Stimulated activated CD4-positive, alpha-beta T cell treated with anti-CD3 and anti-CD28 coated beads, Interleukin-1b, Interleukin-23, amount 100 ng/mL, for 4 hours (primary cell): ENCODE measurements at places on chromosomes 16 and 17.

DNA sequence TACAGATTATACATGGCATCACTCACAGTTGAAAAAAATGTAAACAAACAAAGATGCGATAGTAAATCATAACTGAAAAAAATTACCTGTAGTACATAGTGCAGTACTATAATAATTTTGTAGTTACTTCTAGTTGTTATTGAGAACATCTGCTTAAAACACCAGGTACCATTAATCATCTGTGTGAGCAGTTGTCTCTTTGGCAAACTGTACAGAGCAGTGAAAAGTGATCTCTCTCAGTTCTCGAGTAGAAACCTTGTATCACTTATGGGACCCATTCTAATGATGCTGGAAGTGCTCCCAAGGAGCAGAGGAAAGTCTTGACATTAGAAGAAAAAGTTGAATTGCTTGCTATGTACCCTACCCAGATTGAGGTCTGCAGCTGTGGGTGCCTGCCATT is 8.9 kb upstream of the TENT4B start:
- DNase-seq, result no peak

DNA sequence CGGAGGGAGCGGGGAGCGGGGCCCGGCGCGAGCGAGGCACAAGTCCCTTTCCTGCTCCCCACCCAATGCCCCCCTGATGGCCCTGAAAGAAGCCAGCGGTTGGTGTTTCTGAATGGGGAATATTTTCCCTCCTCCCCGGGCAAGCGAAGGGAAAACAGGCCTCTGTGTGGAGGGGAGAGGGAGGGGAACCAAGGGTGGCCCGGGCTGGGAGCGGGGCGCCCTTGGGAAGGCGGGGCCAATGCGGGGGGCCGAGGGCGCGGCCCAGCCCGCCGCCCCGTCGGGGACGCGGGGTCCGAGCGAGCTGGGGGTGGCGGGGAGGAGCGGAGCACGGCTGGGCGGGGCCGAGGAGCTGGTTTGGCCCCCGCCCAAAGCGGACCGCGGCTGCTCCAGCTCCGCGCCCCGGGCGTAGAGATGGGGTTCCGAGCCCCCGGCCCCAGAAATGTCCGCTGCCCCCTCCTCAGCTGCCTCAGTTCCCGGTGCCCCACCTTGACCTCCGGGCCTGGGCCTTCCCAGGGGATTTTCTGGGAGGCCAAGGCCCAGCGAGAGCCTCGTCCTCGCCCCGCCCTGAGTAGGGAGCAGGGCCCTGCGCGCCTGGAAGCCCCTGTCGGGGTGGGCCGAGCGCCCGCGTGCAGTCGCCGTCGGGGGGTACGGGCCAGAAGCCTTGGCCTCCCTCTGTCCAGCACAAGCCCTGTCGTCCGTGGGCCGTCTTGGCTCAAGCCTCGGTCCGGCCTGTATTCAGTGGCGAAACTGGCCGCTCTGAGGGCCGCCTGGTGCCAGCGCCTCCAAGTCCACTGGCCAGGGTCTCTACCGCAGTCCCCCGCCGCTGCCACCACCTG is 3.9 kb upstream of the HEXIM1 start:
- DNase-seq, result no peak

- DNase-seq, result no peak
These were observed 160.9 kb downstream of the SLC39A11 start for GRCh38 chr17:72931635-72932034.

DNA sequence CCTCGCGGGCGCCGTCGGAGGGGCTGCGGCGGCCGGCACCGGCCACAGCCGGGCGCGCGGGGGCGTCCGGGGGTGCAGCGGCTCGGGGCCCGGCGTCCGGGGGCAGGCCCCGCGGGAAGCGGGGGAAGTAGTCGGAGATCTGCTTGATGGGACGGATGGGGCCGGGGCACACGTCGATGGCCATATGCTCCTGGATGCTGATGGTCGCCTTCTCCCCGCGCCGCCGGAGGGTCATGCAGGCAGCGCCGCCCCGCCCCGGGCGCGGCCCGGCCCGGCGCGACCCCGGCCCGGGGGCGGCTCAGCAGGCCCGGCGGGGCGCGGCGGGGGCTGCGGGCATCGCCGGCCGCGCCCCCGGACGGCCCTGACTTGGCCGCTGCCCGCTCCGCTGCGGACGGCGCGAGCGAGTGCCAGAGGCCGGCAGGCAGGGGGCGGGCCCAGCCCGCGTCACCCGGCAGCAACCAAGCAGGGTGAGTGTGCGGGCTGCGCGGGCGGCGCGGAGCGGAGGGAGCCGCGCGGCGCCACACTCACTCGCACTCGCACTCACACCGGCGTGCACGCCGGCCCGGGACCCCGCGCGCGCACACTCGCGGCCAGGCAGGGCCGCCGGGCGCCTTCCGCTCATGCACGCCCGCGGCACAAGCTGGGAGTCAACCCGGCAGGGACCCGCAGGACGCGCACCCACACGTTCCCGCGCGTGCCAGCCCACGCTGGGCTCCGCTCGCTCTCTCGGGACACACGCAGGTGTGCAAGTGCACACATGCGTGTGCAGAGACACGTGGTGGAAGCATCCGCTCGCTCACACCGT is at the start of gene DOC2B:
TSS of gene DOC2B (minus strand) at position 406 of the 805 bp plus-strand sequence. CDS start at position 235, 171 bp downstream.
- no peak for DNase-seq

DNA sequence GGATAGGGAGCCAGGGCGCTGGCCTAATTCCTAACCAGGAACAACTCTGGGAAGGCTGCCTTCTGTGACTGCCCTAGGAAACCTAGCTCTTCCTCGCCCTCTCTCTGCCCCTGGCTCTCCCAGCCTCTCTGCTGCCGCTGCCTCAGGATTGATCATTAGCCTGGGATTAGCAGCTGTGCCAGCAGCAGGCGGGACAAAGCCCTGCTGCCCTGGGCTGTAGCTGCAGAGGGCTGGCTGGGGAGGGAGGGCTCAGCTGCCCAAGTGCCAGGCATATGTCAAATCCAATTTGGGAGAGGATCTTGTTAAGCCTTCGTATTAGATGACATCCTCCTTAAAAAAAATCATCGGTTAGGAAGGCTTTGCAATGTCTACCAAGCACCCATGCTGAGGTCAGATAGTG is 144.8 kb upstream of the CCL2 start:
- DNase-seq, result no peak
